ENCODE measurements at places on chromosomes 5 and 9.

- DNase-seq: no peak
Observed at GRCh38 chr9:4814913-4815312, 22.2 kb downstream of the RCL1 start.

DNA sequence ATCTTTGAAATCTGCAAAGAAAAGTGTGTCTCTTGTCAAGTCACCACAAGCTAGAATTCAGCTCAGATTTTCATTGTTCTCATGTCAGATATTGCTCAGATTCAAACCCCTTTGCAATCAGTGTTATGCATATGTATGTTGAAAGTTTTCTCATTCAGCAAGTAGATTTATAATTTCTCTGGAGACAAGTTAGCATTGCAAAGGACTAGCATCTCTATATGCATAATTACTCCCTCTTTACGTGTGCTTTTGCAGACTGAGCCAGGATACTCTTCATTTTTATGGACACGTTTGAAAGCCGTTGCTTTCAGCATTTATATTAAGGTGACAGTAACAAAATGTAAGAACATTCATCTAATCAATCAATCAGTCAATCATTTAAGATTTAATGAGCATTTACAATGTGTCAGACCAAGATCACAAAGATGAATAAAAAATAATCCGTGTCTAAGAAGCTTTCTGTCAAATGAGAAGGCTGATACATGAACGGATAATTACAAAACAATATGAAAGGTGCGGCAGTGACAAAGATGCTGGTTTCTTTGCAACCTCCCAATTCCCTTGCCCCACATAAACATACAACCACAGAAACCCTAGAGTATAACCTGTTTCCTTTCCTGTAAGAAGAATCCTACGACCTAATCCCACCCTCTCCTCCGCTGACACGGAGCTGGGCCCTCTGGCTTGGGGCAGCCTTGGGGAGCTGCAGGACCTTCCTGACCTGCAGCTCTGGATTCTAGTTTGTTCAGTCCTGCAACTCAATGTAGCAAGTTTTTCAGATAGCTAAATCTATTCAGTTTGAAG, 14.9 kb downstream of the CFAP95 start:
- DNase-seq: no peak

DNA sequence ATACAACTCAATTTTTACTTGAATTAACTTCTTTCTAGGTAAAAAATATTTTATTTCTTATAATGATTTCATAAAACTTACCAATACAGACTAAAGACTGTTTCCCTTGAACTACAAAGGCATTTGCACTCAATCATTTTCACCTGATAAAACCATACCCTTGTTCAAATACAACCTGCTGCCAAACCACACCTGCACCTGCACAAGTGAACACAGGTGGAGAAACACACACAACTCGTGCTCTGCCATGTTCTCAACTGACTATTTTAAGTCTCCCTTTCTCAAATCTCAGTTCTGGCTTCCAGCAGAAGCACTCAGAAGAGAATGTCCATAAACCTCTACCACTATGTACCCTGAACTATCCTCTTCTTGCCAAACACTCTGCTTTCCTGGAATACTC, 1892.1 kb downstream of the MAT2B start:
- DNase-seq: no peak

GRCh38 chr9:129661029-129661428, 4.4 kb upstream of the PRRX2 start:
- DNase-seq: no peak

GRCh38 chr5:91162534-91163381, 220.4 kb downstream of the ARRDC3 start:
- no peak for DNase-seq

- no peak for DNase-seq
Observed at GRCh38 chr9:131043646-131044045, 34.7 kb downstream of the LAMC3 start.
